Tibial artery (tissue), 4 donors: ENCODE measurements at places on chromosomes 2 and 18.

DNA sequence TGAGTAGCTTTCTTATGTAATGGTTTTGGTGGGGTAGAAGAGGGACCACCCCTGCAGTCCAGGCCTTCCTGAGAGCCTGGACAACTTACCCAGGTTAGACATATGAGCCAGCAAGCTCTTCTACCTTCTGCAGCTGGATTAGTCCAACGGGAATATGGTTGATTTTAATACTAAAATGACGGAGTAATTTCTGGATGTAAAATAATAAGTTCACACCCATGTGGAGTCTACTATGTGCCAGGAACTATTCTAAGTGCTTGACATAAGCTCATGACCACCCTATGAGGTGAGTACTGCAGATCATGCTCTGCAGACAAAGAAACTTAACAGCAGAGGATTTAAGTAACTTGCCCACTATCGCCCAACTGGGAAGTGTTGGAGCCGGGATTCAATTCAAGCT is 45.5 kb downstream of the DPP4 start:
- DNase-seq = no peak
- H3K27me3 ChIP-seq = no peaks in the 10 kb centered on the region
- no peak overlapping the region for H3K4me3 ChIP-seq
- no peaks in the 10 kb centered on the region for H3K36me3 ChIP-seq
- H3K4me1 ChIP-seq = no peaks in the 10 kb centered on the region

DNA sequence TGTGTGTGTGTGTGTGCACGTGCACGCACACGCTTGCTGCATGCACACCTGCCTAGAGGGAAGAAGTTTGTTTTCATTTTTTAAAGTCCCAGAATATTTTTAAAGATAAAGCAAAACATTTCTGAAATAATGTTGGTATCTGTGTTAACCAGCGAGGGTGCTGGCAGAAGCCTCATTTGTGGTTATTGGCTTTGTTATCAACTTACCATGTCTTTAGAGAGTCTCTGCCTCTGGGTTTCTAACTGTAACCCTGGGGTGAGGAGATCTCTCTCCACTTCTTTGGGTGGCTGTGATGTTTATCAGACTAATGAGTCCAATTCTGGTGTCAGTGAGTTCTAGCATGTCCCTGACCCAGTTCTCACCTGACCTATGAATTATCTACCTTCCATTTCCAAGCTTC is 927.6 kb upstream of the FANCL start:
- no peaks in the 10 kb centered on the region for H3K27me3 ChIP-seq
- H3K4me1 ChIP-seq = no peaks in the 10 kb centered on the region
- DNase-seq = no peak
- no peak overlapping the region for H3K27ac ChIP-seq

DNA sequence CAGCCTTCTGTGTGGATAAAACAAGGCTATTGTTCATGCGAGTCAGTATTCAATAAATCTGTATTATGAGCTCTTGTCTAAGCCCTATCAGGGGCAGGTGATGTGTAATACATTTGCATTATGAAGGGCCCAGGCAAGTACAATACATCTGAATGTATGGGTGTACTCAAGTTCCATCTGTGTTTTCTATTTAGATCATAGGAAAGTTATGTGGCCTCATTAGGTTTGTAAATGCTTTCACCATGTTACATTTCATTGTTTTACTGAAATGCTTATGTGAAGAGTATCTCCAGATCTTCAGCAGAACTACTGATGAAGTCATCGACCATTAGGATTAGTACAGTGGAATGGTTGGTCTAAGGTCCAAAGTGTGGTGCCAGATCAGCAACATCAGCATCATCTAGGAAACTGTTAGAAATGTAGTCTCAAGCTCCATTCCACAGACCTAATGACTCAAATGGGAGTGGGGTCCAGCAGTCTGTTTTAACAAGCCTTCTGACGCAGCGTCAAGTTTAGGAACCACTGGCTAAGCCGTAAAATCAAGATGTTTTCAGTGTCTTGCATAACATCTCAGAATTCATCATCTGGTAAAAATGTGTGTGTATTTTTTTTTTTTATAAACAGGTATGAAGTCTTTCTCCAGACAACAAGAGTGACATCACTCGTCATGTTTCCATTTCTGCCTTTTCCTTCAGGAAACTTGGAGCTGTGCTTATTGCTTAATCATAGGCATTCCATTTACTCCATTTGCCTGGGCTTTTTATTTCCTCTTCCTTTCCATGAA is 80.5 kb downstream of the LYPD6 start:
- no peaks in the 10 kb centered on the region for H3K4me1 ChIP-seq
- DNase-seq = no peak
- no peak overlapping the region for H3K4me3 ChIP-seq
- H3K27me3 ChIP-seq = no peaks in the 10 kb centered on the region
- no peaks in the 10 kb centered on the region for H3K36me3 ChIP-seq

DNA sequence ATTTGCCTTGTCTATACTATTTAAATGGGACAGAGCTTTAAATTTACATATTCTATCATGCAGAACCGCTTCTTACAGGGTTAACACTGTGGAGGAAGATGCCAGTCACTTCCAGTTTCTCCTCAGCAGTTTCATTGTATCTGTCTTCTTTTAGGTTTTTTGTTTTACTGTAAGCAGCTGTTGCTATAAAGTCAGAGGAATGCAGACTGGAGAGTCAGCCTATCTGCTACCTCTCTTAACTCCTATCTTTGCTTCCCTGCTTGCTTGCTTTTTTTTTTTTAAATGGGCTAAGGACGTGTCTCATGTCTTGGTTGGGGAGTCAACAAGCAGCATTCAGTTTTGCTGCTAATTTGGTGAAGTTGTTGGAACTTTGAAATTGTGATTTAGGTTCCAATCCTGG is 8.9 kb downstream of the EPC2 start:
- no peak for DNase-seq
- peaks cover 31% of the 10 kb centered on the region for H3K4me1 ChIP-seq
- H3K27me3 ChIP-seq = no peaks in the 10 kb centered on the region

DNA sequence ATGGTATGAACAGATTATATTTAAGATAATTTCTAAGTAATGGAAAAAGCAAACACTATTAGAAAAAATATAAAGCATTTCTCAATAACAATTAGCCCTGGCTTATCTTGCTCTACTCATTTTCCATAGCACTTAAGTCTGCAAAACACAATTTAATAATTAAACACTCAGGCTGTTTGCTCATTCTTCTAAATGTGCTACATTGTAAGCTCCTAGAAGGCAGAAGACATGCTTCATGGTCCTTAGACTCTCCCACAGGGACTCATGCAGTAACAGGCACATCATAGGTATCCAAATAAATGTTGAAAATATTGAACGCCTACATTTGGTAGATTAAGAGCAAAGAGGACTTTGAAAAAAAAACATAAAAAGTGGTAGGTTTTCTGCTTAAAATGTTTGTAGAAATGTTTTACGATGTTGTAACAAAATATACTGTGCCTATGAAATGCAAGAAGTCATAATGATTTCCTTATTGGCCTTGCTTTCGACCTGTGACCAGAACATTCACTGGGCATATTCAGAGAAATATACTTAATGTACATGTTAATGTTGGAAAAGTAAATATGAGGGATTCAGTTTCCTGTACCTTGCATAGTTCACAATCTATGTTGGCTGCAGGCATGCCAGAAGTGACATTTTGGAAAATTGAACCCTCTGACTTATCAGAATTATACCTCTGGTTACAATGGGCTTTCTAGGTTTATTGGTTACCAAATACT is 27.2 kb downstream of the G6PC2 start:
- no peaks in the 10 kb centered on the region for H3K27me3 ChIP-seq
- DNase-seq = no peak
- no peaks in the 10 kb centered on the region for H3K36me3 ChIP-seq
- no peaks in the 10 kb centered on the region for H3K4me1 ChIP-seq
